ENCODE measurements at places on chromosomes 7 and 10.

- no peak for DNase-seq
These were observed 30.4 kb downstream of the SUGCT start for GRCh38 chr7:40165216-40165615.

DNA sequence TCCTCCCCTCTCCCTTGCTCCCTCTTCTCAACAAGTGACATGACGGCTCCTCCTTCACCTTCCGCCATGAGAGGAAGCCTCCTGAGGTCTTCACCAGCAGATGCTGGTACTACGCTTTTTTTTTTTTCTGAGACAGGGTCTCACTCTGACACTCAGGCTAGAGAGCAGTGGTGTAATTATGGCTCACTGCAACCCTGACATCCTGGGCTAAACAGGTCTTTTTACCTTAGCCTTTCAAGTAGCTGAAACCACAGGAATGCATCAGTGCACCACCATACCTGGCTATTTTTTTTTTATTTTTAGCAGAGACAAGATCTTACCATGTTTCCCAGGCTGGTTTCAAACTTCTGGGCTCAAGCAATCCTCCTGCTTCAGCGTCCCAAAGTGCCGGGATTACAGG is 43.6 kb downstream of the MDH2 start:
- no peak for DNase-seq

DNA sequence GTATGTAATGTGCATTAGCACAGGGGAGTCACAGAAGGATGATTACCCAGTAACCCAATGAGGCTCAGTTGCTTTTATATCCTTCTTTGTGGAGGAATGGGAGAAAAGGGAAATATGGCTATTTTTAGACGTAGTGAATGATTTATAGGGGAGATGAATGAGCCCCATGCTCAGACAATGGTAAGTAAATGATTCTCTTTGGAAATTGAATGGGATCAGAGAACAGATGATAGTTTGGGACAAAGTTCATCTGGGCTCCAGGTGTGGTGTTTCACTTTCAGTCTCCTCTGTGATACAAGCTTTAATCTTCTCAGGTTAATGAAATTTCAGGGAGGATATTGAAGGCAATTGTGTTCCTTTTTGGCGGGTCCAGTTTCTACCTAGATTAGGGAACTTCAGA is 63.0 kb upstream of the MPP7 start:
- no peak for DNase-seq

DNA sequence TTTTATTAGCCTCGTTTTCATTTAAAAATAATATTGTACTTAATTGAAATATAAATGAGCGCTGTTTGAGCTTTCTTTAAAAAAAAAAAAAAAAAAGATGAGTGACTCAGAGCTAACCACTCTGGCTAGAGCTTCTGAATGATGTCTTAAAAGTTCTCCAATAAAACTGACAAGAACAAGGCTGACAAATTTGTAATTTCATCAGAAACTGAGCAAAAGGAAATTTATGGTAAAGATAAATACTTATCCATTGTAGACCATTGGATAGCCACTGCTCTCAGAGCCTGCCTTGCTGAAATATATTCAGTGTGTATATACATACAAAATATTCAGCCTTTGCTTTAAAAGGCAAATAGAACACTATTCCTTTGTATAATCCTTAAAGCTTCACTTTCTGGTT is 91.2 kb upstream of the OIT3 start:
- no peak for DNase-seq

GRCh38 chr10:11527691-11528255 is 83.7 kb downstream of the USP6NL start:
- DNase-seq, result no peak

- DNase-seq, result no peak
These were observed 476 bp upstream of the ZFYVE27 start for GRCh38 chr10:97736403-97736901.

DNA sequence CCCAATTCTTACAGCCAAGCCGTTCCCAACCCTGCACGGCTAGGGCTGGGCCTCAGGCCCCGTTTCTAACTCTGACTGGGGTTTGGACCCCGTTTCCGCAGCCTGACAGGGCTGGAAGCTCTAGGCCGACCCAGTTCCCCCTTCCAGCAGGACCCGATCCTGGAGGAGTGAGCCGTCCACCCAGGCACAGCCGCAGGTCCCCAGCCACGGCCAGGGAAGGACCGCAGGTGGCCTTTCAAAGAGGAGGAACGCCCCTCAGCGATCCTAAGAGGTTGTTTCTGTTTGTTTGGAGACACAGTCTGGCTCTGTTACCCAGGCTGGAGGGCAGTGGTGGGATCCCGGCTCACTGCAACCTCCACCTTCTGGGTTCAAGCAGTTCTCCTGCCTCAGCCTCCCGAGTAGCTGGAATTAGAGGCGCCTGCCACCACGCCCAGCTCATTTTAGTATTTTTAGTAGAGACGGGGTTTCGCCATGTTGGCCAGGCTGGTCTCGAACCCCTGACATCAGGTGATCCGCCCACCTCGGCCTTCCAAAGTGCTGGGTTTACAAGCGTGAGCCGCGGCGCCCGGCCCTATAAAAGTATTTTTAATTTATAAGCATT is 778 bp upstream of the GET4 start:
- no peak for DNase-seq

DNA sequence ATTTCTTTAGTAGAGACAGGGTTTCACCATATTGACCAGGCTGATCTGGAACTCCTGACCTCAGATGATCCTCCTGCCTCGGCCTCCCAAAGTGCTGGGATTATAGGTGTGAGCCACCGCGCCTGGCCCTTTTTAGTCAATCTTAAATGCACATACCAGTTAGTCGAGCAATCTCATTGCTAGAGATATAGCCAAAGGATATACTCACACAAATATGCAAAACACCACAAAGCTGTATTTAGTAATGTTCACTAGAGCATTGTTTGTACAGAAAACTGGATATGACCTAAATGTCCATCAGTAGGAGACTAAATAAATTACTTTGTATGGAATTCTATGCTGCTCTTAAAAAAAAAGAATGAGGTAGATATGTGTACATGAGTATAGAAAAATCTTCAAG is 24.5 kb upstream of the IL6 start:
- no peak for DNase-seq

- no peak for DNase-seq
These were observed 239.3 kb upstream of the PLPP4 start for GRCh38 chr10:120217736-120218135.

- no peak for DNase-seq
These were observed 72.3 kb downstream of the PRPF18 start for GRCh38 chr10:13658871-13659685.

- no peak for DNase-seq
These were observed 68.5 kb downstream of the TBXAS1 start for GRCh38 chr7:139897422-139898090.

DNA sequence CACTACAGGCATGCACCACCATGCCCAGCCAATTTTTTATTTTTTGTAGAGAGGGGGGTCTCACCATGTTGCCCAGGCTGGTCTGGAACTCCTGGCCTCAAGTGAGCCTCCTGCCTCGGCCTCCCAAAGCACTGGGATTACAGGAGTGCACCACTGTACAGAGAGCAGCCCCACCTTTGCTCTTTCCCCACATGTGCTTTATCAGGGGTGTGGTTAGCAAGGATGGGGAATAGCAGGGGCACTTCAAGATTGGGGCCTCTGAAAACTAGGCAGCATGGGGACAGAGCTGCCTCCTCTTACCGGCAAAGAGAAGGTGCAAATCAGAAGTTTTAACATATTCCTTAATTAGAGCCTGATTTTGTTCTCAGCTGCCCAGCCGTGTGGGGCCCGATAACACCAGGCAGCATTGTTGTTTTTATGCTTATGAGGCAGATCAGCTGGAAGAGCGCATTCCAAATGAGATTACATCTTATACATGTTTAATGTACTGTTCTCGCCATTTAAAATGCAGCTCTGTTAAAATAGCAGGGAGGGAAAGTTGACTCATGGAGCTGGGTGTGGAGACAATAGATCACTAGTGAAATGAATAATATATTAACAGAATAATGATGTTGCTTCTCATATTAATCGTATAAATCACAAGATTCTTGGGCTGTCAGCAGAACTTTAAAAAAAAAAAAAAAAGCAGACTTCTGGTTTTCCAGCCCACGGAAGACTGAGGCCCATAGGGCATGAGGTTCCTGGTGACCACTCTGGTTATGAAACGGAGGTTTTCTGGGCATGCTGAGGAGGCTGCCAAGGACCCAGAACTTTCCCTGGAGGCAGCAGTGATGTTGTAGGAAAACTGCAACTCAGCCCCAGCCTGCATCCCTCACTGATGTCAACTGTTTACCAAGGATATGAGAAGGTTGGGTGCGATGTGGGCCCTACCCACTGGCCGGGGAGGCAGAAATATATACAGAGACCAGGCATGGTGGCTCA is 62.5 kb downstream of the TMEM130 start:
- no peak for DNase-seq

GRCh38 chr7:138750901-138751464 is 46.8 kb upstream of the TMEM213 start:
- DNase-seq, result no peak

- DNase-seq, result no peak
These were observed 649.1 kb downstream of the TNS3 start for GRCh38 chr7:46932676-46933424.

- no peak for DNase-seq
These were observed 2.5 kb upstream of the TMEM178B start for GRCh38 chr7:141071260-141071854.

- DNase-seq, result no peak
These were observed 13.9 kb downstream of the CTTNBP2 start for GRCh38 chr7:117859246-117859812.

- DNase-seq, result no peak
These were observed 6.7 kb upstream of the INHBA start for GRCh38 chr7:41709621-41710020.

GRCh38 chr7:144032985-144033709 is 15.6 kb upstream of the OR2A5 start:
- DNase-seq, result no peak

- no peak for DNase-seq
These were observed 745.1 kb upstream of the LRRTM3 start for GRCh38 chr10:66180581-66181318.

- DNase-seq, result no peak
These were observed 34.6 kb upstream of the PLPP4 start for GRCh38 chr10:120422457-120422856.

DNA sequence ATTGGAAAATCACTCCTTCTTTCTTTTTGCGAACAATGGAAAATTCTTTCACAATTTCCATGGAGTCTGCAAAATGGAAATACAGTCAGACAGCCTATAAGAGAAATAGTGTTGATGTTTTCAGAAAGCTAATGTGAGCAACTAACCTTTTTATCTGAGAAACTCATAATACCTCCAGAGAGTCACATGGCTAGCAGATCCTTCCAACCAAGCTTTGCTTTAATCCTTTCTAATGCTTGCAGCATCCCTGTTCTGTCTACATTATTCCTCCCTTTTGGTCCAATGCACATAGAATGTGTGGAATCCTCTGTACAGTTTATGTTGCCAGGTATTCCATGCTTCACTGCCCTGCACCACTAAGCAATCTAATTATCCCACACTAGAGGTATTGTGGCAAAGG is 717.5 kb upstream of the LRRN3 start:
- no peak for DNase-seq

DNA sequence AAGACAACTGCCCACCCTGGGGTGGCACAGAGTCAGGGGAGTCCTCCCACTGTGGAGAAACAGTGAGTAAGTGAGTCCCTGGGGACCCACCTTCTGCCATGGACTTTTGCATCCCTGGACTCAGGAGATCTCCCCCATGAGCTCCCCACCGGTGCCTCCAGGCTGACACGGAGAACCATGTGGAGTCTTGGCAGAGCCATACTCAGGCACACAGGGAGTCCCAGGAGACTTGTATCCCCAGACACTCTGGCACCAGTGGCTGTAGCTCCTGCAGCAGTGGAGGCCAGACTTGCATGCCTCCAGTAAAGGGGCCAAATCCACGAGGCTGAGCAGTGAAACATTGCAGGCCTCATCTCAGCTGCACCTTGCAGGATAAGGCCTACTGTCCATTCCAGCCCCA is 791.4 kb downstream of the PCDH15 start:
- DNase-seq, result no peak

- no peak for DNase-seq
These were observed 113.7 kb upstream of the LRRN3 start for GRCh38 chr7:110977127-110977737.

GRCh38 chr7:71694665-71695064 is 562.7 kb downstream of the GALNT17 start:
- no peak for DNase-seq

DNA sequence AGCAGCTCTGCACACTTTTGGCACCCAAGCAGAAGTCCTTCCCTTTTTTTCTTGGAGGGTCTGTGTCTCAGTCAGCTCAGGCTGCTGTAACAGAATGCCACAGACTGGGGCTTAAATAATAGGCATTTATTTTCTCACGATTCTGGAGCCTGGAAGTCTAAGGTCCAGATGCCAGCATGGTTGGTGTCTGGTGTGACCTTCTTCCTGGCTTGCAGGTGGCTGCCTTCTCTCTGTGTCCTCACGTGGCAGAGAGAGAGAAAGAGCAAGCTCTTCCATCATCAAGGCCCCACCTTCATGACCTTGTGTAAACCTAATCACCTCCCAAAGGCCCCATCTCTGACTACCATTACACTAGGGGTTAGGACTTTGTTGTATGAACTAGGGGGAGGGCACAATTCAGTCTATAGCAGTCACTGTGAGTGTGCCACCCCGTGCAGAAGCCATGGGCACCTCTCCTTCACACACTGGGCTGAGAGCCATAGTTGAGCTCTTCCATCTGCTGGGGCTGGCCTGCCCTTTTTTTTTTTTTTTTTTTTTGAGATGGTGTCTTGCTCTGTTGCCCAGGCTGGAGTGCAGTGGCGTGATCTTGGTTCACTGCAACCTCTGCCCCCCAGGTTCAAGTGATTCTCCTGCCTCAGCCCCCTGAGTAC is 80.3 kb downstream of the OAT start:
- DNase-seq, result no peak

DNA sequence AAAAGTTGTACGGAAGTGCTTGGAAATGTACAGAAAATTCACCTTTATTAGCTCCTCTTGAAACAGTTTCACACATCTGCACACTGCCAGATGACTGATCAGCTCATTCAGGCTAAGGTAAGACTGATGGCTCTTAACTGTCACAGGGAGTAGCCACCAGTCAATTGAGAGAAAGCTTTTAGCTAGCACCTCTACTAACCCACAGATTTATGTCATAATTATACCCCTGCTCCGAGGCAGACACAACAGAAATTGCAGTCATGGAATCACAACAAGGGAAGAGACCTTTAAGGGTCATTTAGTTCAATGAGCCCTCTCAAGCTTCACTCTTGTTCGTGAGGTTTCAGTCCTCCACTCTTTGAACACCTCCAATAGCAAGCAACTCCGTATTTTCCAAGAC is 235.4 kb downstream of the TRIL start:
- no peak for DNase-seq

DNA sequence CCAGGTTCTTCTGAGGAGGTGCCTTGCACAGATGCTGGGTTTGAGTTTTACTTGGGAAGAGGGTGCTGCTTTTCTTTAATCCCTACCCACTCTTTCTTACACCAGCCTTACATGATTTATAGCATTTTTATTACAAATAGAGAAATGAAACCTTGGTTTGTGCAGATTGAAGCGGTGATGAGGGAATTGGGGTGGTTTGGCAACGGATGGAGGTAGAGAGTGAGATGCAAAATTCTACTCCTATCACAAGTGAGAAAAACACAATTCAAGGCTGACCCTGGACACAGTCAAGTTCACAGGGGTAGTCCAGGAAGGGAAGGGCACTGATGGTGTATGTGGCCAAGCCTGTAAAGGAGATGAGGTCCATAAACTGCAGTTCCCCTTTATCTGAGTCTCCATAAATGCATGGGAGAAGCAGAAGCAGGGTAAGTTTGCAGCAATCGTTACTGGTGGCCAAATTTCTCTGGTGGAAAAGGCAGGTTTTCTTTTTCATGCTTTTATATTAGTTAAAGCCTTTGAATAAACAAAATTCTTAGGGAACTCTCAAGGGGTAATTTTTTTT is 214.3 kb downstream of the JAZF1 start:
- no peak for DNase-seq

- DNase-seq, result no peak
These were observed 27.2 kb downstream of the CCM2 start for GRCh38 chr7:45026984-45027773.

Measured in stimulated activated CD8-positive, alpha-beta memory T cell treated with anti-CD3 and anti-CD28 coated beads, Interleukin-15, amount 100 ng/mL, for 48 hours (primary cell).